Glomerular endothelial cell (primary cell): ENCODE measurements at places on chromosomes 7 and 10.

DNA sequence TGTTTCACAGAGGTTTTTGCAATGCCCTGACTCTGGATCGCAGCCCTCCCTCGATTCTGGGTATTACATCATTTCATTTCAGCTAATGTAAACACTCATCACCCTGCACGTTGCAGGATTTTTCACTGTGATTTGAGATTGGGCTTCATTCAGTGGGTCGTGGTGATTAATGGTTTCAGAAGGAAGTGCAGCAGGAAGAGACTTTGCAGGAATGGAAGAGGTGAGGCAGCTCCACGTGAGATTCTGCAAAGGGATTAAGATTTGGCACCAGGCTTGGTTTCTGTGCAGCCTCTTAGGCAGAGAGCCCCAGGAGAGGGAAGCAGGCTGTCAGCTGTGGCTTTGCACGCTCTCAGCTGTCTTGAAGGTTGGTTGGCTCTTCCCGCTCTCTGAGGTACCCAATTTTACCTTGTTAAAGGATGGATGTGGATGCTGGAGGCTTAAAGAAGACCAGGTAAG lies 95.2 kb downstream of the PLCE1 start:
- no peak for DNase-seq

DNA sequence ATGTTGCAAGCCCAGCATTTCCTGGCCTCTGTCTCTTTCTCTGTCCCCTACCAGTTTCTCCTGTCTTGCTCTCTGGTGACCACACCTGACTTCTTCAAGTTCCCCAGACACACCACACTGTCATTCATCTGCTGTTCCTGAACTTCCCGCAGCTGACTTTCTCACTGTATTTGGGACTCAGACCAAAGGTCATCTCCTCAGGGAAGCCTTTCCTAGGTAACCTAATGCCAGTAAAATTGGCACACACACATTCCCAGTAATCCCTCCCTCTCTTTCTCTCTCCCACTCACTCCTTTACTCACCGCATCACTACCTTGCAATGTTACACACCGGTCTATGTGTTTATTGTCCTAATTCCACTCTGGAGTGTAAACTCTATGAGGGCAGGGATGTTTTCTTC lies 81.7 kb downstream of the ELMO1 start:
- no peak for DNase-seq

- DNase-seq: no peak
Observed at GRCh38 chr7:27635728-27636127, 27.0 kb downstream of the HIBADH start.

GRCh38 chr7:111006691-111007090 lies 84.2 kb upstream of the LRRN3 start:
- DNase-seq: no peak

- DNase-seq: no peak
Observed at GRCh38 chr10:119201233-119201632, 6.1 kb upstream of the GRK5 start.

- DNase-seq: no peak
Observed at GRCh38 chr7:12013983-12014382, 182.0 kb upstream of the THSD7A start.
